Fibroblast of upper back skin (primary cell): ENCODE measurements at places on chromosomes 7 and 10.

GRCh38 chr7:34042406-34042805 lies 137.1 kb downstream of the BMPER start:
- peak; percentile 62 for DNase-seq

GRCh38 chr10:17907641-17908040 lies 44.1 kb upstream of the SLC39A12 start:
- no peak for DNase-seq

GRCh38 chr10:52348037-52348564 lies 34.0 kb downstream of the DKK1 start:
- DNase-seq, result no peak

DNA sequence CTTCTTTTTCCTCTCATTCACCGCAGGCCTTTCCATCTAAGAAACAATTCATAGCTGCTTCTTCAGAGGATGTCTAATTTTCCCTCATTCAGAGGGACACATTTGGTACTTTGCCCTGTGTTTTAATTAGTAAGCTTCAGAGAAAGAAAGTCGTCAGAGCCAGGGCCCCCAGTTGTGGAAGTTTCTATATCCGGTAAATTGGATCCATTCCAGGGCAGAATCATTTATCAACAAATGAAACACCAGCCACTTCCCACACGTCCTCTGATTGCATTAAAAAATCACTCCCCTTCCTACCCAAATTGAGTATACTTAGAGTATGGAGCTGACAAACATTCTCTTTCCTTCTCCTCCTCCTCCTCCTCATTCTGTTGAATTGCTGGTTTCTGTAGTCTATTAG lies 205.8 kb upstream of the HDAC9 start:
- DNase-seq, result no peak

DNA sequence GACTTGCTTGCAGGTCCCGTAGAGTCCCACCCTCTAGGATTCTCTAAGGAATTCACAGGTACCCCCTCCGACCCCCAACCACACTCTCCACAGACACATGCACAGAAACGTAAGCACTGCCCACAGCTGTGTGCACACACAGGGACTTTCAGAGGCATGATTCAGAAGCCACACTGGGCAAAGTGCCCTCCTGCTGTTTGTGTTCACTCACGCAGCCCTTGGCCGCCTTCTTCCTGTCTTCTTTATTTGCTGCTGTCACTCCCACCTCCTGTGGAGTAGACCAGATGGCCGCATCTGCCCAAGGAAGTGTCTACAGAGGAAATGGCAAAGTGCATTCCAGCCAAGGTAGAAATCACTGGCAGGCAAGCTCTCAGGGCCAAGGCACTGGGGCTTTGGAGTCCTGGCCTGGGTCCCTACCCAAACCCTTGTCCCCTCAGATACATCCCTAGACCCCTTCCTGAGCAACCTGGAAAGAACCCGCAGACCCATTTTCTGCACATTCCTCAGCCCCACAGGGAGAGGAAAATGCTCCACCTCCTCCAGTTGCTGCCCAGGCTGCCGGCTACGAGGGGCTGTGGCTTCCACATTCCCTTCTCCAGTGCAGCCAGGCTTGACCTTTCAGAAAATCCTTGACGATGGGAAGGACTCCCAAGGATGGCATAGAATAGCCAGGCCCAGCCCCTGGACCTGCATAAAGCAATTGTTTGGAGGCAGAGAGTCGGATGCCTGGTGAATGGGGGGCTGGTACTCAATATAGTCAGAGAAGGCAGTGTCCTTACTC lies 21.6 kb upstream of the GIMAP8 start:
- peak; percentile 80 for DNase-seq

GRCh38 chr7:112290065-112290464 lies 83.6 kb downstream of the ZNF277 start:
- peak; percentile 61 for DNase-seq

- DNase-seq, result no peak
Measured at GRCh38 chr7:6394114-6394513, 53.6 kb downstream of the DAGLB start.

GRCh38 chr7:51286401-51286800 lies 30.2 kb downstream of the COBL start:
- no peak for DNase-seq

DNA sequence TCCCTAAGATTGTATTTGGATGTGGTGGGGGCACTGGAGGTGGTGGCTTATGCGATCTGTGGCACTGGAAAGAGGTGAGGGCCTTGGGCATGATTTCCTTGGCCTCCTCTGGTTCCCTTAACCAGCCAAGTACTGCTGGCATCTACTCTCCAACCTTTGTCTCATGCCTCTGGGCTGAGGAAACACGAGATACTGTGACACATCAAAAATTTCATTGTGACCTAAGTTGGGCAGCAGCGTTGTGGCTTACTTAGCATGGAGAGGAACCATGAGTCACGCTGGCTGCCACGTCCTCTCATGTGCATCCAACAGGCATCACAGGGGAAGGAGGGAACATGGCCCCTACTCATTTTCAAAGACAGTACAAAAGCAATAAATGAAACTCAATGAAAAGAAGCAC lies 29.7 kb upstream of the GSDME start:
- peak; percentile 85 for DNase-seq

DNA sequence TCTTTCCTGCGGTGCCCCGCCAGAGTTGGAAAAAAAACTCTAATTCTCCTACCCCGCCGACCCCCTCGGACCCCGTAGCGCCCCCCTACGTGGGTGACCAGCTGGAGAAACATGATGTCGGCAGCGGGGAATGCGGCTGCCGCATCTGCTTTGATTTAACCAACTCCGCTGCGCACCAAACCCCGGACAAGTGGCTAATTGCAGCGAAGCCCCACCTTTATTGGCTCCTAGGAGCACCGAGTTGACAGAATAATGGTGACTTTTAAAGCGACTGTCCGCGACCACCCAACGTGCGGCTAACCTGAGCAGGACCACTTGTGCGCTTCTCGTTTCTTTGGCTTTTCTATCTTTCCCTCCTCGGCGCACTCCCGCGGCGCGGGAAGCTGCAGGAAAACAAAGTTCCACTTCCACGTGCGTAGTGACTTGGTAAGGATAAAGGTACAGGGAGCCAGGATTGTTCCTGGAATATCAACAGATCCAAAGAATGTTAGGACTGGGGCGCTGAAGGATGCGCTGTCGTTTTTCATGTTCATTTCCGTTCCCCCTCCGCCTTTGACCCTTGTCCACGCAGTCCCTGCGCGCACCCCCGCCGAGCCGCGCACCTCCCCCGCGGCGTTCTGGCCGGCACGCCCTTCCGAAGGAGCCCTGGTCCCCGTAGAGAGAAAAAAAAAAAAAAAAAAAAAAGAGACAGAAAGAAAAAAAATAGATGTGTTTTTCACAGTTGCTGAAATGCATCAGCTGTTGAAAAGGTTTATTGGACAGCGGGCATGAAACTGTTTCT lies 1.4 kb downstream of the WNT16 start:
- DNase-seq, result peak; percentile 35

- no peak for DNase-seq
Measured at GRCh38 chr10:11086177-11086840, 68.6 kb downstream of the CELF2 start.

DNA sequence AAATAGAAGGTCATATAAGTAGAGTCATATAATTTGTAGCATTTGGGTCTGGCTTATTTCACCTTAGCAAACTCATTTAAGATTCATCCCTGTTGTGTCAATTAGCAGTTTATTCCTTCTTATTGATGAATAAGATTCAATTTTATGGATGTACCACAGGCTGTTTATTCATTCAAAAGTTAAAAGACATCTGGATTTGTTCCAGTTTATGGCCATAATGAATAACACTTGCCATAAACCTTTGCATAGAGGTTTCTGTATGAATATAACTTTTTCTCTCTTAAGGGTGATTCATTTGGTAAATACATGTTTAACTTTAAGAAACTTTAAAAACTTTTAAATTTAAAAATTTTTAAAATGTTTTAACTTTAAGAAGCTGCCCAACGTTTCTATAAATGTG lies 66.4 kb downstream of the CPED1 start:
- no peak for DNase-seq

DNA sequence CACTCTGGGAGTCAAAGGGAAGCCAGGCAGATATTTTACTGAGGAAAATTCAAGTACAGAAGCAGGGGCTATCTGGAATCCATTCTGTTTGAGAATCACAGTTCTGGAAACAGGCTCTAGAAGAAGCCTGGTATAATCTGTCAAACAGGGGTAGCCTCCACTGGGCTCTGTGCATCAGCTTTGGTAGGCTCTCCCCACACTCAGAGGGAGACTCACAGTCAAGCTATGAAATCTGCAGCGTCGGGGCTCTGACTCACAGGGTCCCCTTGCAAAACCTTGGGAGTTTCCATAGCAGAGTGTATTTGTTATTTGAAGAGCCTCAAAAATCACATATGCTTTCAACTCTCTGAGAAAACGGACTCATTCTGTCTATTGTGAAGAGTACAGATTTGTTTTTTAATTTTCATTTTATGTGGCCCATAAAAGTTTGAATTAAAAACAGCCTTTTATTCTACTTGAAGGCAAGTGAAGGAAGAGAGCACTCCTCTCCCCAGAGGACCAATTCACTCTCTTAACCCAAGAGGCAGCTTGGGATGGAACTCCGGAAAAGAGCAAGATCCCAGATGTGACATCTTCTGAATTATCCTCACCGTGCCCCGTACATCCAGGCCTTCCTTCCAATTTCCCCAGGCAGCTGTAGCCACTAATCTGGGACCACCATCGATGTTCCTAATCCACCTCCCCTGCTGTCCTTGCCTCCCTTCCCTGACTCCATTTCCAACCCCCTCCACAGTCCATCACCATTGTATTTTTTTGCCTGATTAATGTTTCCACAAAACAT lies 590.9 kb upstream of the MGMT start:
- DNase-seq, result peak; percentile 80

DNA sequence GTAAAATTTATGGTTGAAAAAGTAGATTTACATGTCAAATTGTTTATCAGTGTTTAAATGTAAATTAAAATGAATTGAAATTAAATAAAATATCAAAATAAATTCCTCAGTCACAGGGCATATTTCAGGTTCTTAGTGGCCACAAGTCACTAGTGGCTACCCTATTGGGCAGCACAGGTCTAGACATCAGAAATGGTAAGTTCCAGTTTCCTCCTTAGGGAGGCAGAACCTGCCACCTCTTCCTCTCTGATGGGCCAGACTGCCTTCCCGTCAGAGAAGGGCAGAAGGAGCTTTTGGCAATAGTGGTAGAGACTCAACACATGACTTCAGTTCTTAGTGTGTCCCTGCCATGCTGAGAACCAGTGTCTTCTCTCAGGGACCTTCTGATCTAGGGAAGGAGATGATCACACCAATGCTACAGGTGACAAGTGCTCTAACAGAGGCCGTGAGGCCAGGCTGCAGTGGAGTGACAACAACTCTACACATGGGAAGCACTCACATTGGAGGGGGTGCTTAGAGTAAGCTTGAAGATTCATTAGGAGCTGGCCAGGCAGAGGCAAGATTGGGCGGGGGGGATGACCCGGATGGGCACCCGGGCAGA lies 14.4 kb upstream of the PCBD1 start:
- no peak for DNase-seq

DNA sequence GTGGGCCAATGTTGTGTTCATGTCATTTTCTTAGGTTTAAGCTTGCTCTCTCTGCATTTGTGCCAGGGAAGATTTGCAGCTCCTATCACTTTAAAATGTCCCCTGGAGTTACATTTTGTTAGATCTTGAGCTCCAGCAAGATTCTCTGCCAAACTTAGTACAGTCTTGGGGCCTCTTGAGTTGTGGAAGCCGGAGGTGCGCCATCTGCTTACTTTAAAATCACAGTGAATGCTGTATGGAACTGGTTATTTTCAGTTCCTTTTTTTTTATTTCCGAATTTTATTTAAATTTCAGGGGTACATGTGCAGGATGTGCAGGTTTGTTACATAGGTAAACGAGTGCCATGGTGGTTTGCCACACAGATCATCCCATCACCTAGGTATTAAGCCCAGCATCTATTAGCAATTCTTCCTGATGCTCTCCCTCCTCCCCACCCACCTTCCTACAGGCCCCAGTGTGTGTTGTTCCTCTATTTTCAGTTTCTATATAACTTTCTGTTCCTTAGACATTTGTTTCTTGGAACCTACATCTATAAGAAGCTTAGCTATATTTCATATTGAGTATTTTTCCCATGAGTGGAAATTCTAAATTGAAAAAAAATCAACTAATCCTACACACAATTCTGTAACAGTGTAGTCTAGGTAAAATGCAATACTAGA lies 114.4 kb upstream of the CREB5 start:
- no peak for DNase-seq

DNA sequence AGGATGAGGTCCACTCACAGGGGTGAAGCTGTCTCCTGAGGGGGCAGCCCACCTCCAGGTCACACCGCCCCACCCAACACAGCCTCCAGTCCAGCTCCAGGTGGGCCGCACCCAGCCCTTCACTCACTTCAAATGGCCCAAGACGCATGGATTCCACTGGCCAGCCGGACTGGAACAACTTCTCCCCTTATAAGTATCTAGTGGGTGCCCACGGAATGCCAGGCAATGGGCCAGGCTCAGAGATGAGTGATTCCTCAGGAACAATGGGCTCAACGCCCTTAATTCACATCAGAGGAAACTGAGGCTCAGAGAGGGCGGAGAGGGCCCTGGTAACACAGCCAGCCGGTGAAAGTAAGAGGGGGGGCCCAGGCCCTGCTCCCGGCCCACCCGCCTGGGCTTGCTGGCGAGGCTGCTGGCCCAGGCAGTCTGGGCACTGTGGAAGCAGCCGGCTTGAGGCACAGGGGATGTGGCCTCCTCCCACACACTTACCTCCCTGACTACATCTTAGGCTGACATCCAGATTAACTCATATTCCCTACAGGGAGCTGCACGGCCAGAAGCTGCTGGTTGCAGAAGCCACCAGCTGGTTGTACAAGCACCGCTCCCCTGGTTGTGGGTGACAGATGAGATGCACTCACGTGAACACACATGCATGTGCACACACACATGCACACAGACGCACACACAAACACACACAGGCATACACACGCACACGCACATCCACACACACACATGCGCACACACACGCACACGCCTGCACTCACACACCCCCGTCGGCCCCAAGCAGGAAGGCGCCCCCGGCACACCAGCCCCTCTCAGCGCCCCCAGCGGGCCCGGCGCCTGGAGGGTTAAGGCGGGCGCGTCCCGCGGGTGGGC lies 1.0 kb upstream of the FAM20C start:
- peak; percentile 85 for DNase-seq

DNA sequence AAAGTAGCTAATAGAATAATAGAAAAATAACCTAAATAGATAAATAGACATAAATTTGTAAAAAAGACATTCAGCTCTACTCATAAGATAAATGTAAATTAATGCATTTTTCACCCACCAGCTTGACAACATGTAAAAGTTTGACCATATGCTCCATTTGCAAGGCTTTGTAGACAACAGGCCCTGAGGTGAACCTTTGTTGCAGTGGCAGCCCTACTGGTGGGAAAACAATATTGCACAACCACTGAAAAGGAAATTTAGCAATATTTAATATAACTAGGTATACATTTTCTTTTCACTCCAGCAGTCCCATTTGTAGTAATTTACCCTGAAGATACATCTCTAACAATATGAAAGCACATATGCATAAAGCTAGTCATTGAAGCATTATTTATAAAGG lies 39.0 kb upstream of the ADRA2A start:
- DNase-seq, result no peak

DNA sequence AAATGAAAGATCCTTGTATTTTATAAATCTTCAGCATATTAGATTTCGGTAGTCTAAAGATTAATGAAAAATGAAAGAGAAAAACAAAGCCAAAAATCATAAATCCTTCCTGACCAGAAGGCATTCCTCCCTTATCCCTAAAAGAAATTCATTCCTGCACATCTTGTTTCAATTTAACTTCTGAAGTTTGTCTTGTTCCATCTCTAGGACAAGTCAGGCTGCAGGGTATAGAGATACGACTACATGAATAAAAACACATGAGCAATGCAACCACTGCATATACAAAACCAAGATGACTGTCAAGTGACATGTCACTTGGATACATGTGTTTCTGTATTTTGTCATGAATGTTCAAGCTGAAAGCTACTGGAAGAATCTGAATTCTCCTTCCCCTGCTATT lies 214.9 kb downstream of the JAZF1 start:
- peak; percentile 53 for DNase-seq
